NCI-H2081 treated with DMSO at 0.1 percent for 48 hours (cell line): ENCODE measurements at places on chromosomes 12 and 14.

GRCh38 chr12:6494968-6495367 lies 1.1 kb downstream of the NCAPD2 start:
- DNase-seq, result no peak

DNA sequence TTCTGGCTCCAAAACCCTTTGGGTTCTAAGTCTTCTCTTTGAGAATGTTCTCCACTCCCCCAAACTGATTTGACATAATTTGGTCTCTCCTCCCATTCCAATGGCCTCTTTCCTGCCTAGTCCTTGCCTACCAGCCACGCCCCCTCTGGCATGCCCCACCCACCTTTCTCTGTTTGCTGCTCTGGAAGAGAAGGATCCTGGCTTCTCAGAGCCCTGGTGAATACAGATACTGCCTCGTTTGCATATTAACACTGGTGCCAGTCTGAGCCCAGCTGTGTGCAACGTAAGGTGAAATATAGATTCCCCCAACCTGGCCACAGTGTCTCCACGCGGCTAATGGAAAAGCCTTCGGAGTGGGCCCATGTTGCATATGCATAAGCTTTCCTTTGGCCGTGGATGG lies 79.7 kb downstream of the PAPOLA start:
- DNase-seq, result no peak

DNA sequence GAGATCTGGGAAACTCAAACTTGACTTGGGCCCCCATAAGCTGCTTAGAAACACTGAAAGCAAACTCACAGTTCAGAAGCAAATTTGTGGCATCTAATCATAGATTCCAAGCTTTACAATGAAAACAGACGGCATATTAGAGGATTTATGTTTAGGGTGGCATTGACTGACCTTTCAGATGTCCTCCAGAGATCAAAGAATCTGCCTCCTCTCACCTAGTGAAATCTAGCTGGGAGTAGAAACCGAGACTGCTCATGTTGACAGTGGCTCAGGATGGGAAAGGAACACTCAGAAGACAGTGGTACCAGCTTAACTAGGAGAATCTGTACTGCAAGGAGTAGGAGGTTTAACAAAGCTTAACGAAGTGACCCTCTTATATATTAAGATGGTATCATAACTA lies 345.0 kb downstream of the GXYLT1 start:
- no peak for DNase-seq

- no peak for DNase-seq
These were observed 10.6 kb downstream of the FICD start for GRCh38 chr12:108525681-108526080.

GRCh38 chr14:90788031-90788430 lies 28.2 kb downstream of the TTC7B start:
- DNase-seq, result no peak

DNA sequence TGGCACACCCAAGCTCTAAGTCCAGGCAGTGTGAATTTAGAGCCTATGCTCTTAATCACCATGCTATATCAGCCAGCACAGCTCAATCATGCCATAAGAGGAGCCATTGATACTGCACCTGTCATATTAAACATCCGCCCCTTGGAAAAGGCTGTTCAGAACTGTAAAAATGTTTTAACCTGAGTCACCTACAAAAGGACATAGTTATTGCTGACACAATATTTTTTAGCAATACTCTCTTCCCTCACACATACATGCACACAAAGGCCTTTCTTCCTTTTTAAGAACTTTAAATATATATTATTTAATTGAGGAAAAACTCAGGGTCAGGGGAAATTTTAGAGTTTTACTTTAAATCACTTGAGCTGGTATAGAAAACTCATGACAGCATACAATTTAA lies 83.5 kb upstream of the ATXN7L3B start:
- DNase-seq, result no peak

DNA sequence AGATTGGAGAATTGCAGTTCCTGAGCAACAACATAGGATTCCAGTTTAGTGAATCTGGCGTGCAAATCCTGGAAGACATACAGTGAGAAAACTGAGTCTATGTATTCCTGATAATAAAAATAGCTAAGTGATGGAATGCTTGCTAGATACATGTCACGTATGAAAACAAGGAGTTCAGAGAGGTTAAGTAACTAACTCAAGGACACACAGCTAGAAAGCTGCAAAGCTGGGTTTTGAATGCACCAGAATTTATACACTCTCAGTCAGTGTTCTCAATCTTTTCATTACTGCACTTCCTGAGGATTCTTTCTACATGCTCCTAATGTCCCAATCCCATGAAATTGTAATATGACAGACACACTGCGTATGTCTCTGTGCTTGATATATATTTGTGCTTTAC lies 35.3 kb downstream of the TBX3 start:
- no peak for DNase-seq

- DNase-seq, result no peak
These were observed 58.7 kb downstream of the LRCOL1 start for GRCh38 chr12:132551641-132552031.

GRCh38 chr14:104821971-104822608 lies 21.2 kb downstream of the ZBTB42 start:
- no peak for DNase-seq

- no peak for DNase-seq
These were observed 48.2 kb downstream of the MBIP start for GRCh38 chr14:36271939-36272907.

- DNase-seq, result no peak
These were observed 44.8 kb downstream of the FBXW8 start for GRCh38 chr12:116955382-116956021.

- no peak for DNase-seq
These were observed 23.1 kb upstream of the NKX2-8 start for GRCh38 chr14:36605506-36605857.

DNA sequence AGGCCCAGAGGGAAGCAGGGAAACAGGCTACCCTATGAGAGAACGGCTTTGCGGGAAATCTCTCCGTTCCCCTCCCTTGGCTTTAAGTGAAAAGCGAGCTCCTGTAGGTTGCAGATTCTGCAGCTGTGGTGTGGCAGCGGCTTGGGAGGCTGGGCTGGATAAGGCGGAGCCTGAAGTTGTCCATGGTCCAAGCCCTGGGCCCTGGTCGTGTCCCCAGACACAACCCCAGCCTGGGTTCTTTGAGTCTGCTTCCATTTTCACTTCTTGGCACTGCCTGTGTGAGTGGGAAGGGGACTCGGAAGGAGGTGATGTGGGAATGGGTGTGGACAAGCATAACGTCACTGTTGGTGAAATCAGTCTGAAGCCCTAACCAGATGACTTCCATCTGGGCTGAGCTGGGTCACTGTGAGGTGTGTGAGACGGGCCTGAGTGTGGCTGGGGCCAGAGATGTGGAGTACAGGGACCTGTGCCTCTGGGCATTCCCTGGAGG lies 43.0 kb upstream of the CTDSP2 start:
- peak; percentile 20 for DNase-seq
